ENCODE measurements at places on chromosomes 3 and 15.

DNA sequence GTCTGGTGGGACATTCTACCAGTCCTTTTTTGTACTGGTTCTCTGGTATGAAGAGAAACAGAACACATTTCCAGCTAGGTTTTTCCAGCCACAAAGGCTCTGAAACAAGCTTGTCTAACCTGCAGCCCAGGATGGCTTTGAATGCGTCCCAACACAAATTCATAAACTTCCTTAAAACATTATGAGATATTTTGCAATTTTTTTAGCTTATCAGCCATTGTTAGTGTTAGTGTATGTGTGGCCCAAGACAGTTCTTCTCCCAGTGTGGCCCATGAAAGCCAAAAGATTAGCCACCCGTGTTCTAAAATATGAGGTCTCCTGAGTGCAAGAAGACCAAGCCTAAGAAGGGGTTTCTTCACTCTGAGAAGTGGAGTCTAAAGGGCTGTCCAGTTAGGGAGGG, 18.4 kb upstream of the TIMP4 start:
- no peak for DNase-seq

DNA sequence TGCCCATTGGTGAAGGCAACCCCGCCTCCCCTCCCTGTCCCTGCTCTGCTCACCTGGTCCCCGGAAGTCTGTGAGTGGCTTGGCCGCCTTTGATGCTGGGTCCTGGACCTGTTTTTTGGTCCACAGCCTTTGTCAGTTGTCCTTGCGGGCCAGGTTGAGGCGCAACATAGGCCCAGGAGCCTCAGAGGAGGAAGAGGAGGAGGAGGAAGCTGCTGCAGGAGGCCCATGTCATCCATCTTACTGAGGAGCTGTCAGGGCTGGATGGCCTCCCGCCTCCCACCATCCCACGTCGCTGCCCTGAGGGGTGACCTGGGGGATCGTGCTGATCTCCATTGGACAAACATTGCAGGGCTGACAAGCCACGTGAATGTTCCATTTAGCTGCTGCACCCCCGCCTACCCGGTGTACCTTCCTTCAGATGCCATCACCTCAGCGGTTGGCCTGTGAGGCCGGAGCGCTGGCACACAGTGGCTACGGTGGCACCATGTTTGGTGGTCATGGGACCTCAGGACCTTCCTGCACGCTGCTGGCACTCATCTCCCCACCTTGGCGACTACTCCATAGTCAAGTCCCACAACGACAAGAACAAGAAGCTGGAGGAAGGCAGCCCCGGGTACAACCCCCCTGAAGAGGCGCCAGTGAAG, 106.3 kb downstream of the SMAD6 start:
- DNase-seq = no peak

DNA sequence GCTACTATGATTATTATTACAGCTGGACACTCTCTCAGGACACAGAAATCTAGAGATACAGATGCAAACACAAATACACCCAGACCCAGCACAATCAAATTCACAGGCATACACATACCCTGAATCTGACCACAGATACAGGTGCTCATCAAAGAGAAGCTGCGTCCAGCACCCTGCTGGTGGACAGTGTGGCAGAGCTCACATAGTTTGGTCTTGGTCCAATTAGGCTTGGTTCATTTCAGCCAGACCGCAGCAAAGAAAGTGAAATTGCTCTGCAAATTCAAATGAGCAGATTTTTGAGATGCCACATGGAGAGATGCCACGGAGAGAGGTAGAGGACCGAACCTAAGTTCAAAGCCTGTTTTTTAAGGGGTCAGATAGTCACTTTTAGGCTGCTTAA, 55.6 kb downstream of the ANAPC13 start:
- no peak for DNase-seq

GRCh38 chr15:90887037-90887481, 2.8 kb downstream of the FES start:
- no peak for DNase-seq

GRCh38 chr3:76651784-76652183, 388.1 kb upstream of the ROBO2 start:
- DNase-seq = no peak

- DNase-seq = no peak
Measured at GRCh38 chr15:92962914-92963313, 62.8 kb downstream of the CHD2 start.

- no peak for DNase-seq
Measured at GRCh38 chr15:67794832-67795574, 30.3 kb upstream of the SKOR1 start.

DNA sequence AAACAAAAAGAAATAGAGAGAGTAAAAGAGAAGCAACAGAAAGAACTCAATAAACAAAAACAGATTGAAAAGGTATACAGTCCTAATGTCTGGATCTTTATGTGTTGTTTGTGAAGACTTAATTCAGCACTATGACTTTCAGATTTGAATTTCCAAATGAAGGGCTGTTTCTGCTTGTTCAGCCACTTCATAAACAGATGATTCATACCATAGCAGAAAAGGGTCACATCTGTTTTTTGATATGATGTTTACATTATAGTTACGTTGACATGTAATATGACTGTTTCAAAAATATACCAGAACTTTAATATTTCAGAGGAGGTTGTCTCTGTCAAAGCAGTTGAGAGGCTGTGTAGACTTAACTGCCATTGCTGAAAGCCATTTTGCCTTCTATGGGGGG, 24.1 kb downstream of the ASB14 start:
- DNase-seq = no peak

GRCh38 chr15:80015156-80015555, 44.2 kb upstream of the BCL2A1 start:
- DNase-seq = no peak

DNA sequence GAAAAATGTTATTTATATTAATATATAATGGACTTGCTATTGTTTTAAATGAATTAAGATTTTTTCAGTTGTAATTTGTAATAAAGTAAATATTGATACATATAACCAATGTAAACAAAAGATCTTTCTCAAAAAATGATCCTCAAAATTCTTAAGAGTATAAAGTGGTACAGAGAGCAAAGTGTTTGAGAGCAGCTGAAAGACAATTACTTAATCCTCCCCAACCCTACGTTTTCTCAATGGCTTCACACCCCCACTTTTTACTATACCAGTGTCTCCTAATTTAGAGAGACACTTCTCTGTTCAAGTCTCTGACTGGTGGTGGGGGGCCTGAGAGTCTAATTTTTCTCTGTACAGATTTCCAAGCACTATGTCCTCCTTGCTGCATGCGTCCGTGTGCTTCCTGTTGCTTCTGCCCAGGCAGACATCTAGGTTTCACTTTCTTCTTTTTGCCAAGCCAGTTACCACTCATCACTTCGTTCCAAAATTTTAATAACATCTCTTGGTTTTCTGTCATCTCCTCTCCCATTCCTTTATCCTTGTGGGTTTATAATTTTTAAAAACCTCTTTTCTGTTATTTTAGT, 276.3 kb upstream of the DNAJC19 start:
- no peak for DNase-seq

DNA sequence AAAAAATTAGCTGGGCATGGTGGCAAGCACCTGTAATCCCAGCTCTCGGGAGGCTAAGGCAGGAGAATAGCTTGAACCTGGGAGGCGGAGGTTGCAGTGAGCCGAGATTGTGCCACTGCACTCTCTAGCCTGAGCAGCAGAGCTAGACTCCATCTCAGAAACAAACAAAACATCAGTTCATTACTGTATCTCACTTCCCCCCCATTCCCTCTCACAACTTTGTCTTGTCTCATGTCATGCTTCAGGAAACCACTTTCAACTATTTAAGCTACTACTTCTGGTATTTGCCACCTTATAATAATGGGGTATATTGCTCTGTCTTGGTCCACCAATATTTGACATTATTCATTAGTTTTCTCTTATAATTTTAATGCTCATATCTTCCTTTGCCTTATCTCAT, 26.2 kb downstream of the PIK3CA start:
- DNase-seq = no peak

- DNase-seq = peak; percentile 26
Measured at GRCh38 chr15:35690698-35691116, 144.7 kb upstream of the DPH6 start.

DNA sequence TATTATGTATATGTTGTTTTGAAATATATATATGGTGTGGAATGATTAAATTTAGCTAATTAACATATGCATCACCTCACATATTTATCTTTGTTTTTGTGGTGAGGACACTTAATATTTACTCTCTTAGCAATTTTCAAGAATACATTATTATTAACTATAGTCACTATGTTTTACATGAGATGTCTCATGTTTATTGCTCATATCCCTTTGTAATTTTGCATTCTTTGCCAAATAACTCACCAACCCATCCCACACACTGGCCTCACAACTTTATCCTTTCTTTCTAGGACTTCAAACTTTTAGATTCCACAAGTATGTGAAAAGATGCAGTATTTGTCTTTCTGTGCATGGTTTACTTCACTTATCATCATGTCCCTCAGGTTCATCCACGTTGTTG, 950.2 kb upstream of the CADM2 start:
- no peak for DNase-seq

GRCh38 chr3:151437906-151438305, 23.0 kb downstream of the IGSF10 start:
- no peak for DNase-seq

- no peak for DNase-seq
Measured at GRCh38 chr3:153192327-153192726, 30.3 kb downstream of the RAP2B start.

- peak; percentile 61 for DNase-seq
Measured at GRCh38 chr15:74955796-74956647, 550 bp downstream of the RPP25 start.

DNA sequence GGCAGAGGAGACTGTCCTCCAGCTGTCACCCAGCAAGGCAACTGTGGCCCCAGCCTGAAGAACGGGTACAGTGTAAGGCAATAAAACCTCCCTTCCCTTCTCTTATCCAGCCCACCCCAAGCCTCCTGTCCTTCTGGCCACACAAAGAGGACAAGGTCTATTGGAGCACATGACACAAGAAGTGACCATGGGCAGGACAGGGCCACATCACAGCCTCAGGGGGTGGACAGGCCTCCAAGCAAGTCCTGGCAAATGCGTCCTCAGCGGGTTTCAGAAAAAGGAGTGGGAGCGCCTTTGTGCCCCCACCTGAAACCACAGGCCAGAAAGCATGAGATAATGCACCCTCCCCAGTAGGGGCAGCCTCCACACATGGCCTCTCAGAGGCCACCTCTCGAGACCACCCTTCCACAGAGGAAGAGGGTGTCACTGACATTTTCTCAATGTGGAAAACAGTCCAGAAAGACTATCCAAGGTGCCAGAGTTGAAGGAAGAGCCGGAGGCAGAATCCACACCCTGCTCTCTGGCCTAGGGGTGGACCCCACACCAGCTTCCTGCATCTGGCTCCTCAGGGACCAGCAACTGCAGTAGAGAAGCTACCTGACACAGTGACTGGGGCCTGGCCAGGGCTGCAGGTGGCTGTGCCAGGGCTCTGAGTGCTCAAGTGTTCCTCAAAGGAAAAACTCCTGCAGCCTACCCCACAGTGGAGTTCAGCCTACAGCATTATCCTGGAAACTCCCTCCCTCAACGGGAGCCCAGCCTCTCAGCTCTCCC, 43.9 kb downstream of the CCDC12 start:
- DNase-seq = no peak

DNA sequence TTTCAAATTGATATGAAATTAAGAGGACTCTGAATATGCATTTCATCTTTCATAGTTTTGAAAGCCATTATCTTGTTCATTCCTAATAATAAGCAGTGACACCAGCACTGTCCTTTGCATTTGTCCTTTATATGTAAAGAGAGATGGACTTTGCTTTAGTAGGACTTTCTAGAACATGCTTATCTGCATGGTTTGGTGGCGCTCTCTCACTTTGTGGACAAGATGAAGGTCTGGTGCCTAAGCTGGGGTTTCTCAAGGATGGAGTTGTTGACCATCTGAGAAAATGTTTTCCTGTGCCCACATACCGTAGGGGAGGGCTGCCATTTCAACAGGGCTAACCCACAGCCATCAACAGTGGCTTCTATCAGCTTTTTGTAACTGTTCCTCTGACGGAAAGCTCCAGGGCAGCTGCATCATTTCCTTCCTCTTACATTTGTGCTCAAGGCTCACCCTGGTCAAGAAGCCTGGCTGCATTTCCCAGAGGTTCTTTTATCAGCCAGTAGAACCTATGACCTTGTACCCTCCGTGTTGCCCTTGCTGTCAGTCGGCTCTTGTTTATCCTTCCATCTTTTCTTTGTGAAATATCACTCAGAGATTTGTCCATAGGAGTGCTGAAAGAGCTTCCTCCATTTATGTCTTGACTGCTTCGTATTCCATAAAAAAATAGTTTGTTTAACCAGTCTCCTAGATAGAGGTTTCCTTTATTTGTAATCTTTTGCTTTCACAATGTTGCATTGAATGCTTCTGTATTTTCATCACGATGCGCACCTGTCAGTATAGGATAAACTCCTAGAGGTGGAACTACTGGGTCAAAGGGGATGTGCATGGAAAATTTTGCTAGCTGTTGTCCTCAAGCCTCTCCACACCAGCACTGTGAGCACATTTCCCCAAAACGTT, 44.6 kb downstream of the ABHD2 start:
- DNase-seq = no peak

DNA sequence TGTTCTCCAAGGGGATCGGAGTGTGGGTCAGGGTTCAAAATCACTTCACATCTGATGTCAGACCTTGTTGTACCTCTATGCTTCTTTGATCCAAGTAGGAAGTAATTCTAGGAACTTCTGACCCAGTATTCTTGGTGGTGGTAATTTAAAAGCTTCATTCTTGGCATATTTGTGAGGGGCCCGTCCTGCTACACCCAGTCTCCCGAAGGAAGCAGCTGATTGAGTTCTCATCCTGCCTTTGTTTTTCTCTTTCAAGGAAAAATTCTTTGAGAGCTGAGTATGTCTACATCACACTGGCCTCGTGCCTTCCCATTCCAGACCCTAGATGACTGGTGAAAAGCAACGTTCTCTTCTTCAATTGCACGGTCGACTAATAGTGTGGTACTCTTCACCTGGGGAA, 234.4 kb upstream of the TPRG1 start:
- DNase-seq = peak; percentile 15

DNA sequence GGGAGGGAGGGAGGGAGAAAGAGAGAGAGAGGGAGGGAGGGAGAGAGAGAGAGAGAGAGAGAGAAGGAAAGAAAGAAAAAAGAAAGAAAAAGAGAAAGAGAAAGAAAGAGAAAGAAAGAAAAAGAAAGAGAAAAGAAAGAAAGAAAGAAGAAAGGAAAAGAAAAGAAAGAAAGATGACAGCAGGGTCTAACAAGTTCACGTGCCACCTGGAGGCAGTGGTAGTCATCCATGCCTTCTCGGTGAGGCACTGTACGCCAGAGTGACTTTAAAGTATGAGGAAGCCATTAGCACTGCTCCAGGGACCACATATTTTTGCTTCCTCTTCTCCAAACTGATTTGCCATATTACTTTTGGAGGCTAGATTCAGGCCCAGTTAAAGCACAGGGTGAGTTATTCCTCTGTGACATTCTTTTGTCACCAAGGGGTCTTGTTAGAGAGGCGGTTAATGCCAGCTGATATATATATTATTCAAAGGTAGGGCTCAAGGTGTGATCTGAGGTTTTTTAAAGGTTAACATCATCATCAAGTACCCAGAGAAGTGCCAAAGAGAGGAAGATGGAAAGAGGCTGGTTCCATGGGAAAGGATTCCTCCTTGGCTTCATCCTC, at the start of gene HTR3D:
TSS of gene HTR3D (plus strand) at position 556 of the 606 bp plus-strand sequence. CDS start at position 556, 0 bp downstream.
- DNase-seq = peak; percentile 89

DNA sequence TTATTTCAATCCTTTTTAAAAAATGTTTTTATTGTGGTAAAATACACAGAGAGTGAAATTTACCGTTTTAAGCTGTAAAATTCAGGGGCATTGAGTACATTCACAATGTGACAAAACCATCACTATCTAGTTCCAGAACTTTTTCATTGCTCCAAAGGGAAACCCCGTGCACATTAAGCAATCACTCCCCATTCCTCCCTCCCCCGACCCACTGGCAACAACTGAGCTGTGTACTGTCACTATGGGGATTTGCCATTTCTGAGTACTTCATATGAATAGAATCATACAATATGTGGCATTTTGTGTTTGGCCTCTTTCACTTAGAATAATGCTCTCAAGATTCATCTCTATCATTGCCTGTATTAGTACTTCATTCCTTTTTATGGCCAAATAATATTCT, 45.5 kb upstream of the BOC start:
- DNase-seq = no peak
